ENCODE measurements at places on chromosomes 3 and 15. TPM values are rescaled to one million over a fixed set of nuclear protein-coding genes. Genes with fewer than 3 reads are reported as not detected.

DNA sequence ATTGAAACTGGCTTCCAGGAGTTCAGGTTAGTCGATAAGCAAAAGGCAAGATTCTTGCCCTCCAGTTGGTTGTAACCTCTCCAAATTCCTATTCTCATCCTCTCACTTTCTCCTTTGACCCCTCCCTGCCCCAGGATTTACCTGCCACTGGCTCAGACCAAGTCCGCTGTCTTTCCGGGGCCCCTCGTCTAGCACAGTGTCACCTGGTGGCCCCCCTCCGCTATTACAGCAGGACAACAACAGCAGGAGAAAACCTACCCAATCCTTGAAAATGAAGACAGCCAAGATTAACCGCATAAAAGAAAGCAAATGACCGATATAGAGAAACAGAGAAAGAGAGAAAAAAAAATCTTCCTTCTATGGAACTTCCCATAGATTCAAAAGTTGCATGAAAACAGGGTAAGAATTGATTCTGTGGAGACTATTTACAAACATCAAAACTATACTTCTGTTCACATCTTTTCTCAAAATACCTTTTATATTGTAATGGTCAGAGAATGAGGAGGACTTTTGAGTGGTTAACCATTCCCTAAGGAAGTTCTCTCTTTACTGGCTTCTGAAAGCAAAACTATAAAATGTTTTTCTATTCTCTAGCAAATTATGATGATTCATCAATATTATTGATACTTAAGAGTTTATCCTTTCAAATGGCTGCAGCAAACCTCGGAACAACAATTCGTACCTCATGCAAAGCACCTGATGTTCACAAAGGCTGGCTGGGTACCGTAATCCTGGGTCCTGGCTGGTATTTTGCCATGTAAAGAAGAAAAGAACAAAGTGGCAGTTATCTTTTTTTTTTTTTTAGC is 10.0 kb upstream of the ST8SIA2 start:
- H3K27ac ChIP-seq, result no peak overlapping the region
- no peaks in the 10 kb centered on the region for H3K36me3 ChIP-seq
- no peaks in the 10 kb centered on the region for H3K4me1 ChIP-seq
- H3K4me3 ChIP-seq, result no peak overlapping the region
- no peak for DNase-seq

DNA sequence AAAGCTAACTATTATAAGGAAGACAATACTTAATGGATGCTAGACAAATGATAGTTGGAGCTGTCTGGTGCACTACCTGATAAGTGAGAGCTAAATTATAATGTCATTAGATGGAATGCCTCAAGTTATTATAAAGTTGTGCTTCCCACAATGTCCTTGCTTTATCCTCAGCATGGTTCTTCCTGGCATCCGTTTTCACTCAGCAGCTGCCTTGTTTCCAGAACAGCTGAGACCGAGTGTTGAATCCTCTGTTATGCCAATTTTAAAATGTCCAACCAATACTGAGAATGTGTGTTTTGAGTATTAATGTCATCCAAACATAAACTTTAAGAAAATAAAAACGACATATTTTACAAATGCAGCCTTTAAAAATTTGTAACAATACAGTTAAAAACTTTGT is 286.7 kb upstream of the SOX2 start:
- H3K27me3 ChIP-seq, result no peaks in the 10 kb centered on the region
- H3K36me3 ChIP-seq, result no peaks in the 10 kb centered on the region
- H3K4me3 ChIP-seq, result no peak overlapping the region
- no peak overlapping the region for H3K27ac ChIP-seq

GRCh38 chr3:66023738-66024385 is 14.9 kb downstream of the MAGI1 start:
- no peaks in the 10 kb centered on the region for H3K27me3 ChIP-seq
- H3K4me3 ChIP-seq, result no peak overlapping the region
- H3K27ac ChIP-seq, result no peak overlapping the region
- H3K4me1 ChIP-seq, result no peaks in the 10 kb centered on the region

DNA sequence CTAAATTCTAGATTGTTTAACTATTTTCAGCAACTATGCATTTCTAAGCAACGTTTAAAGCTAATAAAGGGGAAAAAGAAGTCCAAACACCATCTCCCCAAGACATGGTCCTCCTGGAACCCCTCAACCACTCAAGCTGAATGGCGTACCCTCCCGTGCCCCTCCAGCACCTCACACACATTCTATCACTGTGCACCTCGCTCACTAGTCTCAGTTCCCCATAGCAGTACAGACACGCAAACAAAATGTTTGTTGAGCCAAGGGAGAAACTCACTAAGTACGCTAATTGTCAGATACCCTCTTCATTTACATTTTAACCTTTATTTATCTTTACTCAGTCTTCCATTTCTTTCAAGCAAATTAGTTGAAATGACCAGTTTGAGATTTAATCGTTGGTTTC is 48.8 kb downstream of the ACAP2 start:
- no peak overlapping the region for H3K4me3 ChIP-seq
- H3K27ac ChIP-seq, result no peak overlapping the region
- DNase-seq, result no peak
- no peaks in the 10 kb centered on the region for H3K27me3 ChIP-seq

GRCh38 chr15:33912326-33912725 is 56.0 kb upstream of the CHRM5 start:
- no peaks in the 10 kb centered on the region for H3K27me3 ChIP-seq
- DNase-seq, result no peak
- no peaks in the 10 kb centered on the region for H3K36me3 ChIP-seq
- no peak overlapping the region for H3K4me3 ChIP-seq
- H3K27ac ChIP-seq, result no peak overlapping the region

DNA sequence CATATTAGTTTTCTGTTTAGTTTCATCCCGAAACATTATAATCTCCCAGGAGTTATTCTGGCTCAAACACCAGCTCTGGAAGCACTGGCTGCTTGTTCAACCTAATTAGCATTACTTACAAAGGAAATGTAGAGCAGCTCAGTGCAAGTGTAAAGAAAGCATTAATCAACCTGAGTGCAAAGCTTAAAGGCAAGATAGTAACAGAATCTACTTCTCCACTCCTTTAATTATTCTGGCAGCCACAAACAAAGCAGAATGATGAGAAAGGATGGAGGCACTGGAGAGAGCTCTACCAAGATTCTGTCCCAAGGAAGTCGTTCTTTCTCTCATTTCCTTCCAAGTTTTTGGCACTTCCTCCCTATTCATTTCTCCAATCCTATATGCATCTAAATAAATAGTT is 1384.0 kb downstream of the ZPLD1 start:
- no peaks in the 10 kb centered on the region for H3K27me3 ChIP-seq
- no peaks in the 10 kb centered on the region for H3K36me3 ChIP-seq
- no peak overlapping the region for H3K27ac ChIP-seq

The LYZL4 gene
- total RNA-seq, result not detected

The FRMD4B gene
- total RNA-seq, result 30.6 TPM

The INSYN1 gene
- 68.5 TPM for total RNA-seq
